Fibroblast of skin of left biceps (primary cell): ENCODE measurements at places on chromosomes 12 and 14.

- DNase-seq, result no peak
These were observed 354.5 kb downstream of the NUAK1 start for GRCh38 chr12:105783983-105784947.

DNA sequence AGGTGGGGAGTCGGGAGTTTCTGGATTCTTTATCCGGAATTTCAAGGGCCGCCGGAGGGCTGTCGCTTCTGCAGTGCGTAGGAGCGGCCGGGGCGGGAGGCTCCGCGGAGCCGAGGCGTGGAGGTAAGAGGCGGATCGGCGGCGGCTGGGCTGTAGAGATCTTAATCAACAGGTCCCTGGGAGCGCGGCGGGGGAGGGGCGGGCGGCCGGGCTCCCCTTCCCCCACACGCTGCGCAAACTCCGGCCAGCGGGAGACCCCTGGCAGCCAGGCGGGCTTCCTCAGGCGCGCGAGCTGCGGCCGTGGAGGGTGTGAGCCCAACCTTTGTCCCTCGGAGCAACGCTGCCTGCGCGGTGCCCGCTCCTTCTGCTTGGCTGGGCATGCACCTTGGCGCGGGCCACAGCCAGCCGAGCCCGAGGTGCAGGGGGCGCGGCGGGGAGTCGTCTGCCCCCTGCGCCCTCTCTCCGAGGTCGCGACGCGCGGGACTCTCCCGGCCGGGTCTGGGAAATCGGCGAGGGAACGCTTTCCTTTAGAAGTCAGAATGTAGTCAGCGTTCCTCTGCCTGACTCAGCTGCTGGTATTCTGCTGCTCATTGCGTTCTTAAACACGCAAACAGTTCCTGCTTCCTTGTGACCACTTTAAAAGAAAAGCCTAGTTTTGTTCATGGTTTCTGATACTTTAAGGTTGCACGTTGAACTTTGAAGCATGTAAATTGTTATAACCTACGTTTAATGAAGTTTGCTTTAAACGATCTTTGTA is at the start of gene PALS1:
Gene PALS1, plus strand, starts transcription at position 25 of the 757 bp plus-strand sequence. CDS start 37,736 bp downstream, outside the sequence.
- DNase-seq, result peak; percentile 33

DNA sequence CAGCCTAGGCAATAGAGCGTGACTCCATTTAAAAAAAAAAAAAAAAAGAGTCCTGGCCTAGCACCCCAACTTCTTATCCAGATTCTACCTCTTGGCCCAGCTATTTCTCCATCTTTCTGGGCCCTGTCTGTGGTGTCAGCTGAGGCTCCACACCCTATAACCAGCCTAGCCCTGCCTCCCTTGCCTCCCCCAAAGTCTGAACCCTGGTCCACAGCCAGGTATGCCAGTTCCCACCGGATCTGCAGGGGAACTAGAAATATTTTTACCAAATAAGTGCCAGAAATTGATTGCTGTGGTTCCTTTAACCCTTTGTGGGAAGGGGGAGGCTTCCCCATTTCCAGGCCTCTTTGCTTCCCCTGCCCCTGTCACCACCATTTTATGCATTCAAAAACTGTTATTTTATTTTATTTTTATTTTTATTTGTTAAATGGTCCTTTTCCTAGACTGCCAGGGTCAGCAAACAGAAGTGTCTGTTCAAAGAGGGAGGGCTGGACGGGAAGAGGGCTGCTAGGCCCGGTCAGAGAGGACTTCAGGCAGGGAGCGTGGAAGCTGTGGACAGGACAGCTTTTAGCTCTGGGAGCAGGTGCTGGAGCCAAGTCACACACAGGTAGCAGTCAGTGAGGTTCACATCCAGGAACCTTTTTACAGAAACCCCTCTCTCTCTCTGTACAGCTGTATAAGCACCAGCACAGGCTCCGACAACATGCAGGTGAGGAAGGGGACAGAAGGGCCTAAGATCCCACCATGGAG is 23.2 kb downstream of the TTC9 start:
- DNase-seq, result no peak

- peak; percentile 70 for DNase-seq
These were observed 59.3 kb upstream of the BDKRB2 start for GRCh38 chr14:96145116-96145864.

DNA sequence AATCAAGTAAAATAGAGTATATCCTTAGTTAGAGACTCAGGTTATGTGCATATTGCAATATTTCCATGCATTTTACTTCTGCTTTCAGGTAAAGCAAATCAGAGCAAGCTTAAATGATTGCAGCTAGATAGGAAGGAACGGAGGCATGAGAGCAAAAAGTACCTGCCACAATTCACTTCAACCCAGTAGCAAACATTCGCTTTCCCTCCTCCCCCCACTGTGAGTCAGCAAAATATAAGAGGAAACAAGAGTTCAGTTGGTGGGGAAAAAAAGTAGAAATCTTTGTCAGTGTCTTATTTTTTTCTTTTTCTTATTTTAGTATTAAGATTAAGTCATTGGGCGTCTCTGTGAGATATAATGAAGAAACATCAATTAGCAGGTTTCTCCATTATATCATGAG is 475.4 kb downstream of the NPAS3 start:
- DNase-seq, result no peak

DNA sequence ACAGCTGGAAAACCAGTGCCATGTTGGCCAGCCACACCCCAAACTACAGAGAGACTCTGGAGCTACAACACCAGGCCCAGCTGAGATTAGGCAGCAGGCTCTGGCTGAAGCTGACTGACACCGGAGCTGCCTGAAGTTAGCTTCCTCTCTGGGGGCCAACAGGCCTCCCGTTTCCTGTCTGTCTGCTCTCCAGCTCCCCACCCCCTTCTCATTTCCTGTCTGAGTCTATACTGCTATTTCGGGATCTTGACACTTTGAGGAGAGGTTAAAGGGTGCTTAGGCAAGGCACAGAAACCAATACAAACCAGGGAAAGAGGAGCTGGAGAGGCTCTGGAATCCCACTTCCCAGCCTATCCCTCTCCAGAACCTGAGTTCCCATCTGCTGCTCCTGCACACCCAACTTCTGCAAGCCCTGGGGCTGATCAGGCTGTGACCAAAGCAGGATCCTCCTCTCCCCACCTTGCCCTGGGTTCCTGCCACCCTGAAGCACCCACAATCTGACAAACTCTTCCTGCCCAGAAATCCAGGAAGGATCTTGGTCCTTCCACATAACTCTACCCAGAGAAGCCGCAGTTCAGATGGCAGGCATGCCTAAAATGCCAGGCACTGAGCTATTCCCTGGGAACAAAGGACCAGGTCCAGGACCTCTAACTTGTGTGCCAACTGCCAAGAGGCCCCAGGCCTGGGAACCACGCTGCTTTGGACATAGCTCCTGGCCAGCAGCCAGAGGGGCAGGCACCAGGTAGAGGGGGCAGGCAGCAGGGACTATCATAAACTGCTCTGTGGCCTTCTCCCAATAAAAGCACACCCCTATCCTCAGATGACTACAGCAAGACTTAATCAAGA is 39.9 kb downstream of the PRPF40B start:
- peak; percentile 68 for DNase-seq

GRCh38 chr12:94684416-94685142 is 34.2 kb upstream of the TMCC3 start:
- no peak for DNase-seq

- no peak for DNase-seq
These were observed 201.7 kb upstream of the FKBP4 start for GRCh38 chr12:2593045-2593444.

GRCh38 chr14:102071283-102071998 is 15.4 kb downstream of the HSP90AA1 start:
- DNase-seq, result peak; percentile 24

DNA sequence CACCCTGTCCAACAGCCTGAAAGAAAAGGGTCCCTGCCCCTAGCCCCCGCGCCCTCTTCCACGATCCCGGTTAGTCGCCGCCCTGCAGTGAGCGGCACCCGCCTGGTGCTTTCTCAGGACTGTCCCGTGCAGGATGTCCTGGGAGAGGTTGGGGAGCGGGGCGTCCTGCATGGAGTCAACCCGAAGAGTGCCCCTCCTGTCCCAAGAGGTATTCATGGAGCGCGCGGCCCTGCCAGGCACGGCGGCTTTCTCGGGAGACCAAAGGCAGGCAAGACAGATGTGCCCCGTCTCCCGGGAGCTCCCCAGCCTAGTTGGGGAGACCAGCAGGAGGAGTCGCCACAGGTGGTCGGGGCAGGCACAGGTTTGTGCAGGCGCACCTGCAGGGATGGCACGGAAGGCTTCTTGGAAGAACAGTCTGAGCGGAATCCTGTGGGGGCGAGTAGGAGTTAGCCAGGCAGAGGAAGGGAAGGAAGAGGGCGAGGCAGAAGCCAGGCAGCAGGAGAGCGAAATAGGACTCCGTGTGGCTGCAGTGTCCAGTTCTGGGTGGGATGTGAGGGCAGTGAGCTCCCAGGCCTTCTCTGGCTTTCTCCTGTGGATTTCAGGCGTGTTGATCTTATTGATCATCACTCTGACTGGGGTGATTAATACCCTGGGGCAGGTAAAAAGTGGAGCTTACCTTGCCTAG is 723 bp downstream of the SIVA1 start:
- no peak for DNase-seq

GRCh38 chr14:23478109-23478759 is 8.7 kb downstream of the NGDN start:
- DNase-seq, result peak; percentile 37

DNA sequence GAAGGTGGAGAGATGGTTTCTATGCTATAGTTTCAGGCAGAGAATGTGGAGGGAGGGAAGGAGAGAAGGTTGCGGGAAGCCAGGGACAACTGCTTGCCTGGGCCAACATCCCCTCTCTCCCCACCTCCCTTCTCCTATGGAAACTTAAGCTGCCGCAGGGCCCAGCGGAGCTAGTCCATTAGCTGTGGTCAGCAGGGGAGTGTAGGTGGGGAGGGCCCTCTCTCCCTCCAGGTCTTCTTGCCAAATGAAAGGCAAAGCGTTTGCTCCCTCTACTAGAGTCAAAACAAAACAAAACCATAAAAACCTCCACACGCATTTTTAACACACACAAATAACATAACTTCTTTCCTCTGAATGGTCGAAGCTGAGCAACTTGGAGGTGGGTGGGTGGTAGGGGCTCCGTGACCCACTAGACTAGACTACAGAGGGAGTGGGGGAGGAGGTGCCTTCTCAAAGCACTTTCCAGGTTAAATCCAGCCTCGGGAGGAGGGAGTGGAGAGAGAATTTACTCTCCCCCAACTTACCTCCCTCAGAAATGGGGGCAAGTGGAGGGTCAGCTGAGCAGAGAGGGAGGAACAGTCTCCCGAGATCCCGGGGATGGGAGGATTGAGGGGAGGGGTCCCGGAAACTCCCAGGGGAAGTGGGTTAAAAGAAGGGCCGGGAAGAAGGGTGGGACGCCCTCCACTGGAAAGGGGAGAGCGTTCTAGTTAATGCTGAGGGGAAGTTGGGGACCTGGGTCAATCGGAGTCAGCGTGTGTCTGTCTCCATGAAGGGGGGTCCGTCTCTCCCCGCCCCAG is 4.6 kb upstream of the CACNB3 start:
- DNase-seq, result no peak

DNA sequence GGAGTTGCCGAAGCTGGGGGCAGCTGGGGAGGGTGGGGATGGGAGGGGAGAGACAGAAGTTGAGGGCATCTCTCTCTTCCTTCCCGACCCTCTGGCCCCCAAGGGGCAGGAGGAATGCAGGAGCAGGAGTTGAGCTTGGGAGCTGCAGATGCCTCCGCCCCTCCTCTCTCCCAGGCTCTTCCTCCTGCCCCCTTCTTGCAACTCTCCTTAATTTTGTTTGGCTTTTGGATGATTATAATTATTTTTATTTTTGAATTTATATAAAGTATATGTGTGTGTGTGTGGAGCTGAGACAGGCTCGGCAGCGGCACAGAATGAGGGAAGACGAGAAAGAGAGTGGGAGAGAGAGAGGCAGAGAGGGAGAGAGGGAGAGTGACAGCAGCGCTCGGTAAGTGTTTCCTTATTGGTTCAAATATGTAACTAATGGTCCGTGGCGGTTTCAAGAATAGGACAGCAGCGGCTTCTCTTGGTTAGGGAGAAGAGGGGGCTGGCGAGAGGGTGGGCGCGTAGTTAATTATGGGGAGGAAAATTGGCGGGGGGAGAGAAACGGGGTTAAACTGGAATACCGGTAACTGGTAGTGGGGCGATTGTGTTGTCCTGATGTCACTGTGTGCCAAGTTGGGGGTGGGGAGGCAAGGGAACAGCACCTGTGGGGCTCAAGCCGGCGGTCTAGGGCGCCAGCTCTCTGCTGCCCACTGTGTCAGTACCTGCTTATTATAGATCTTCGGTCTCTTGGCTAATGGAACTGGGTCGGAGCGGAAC is 8.4 kb downstream of the HOXC8 start:
- DNase-seq, result no peak

GRCh38 chr14:37078131-37078530 is 94.3 kb downstream of the SLC25A21 start:
- no peak for DNase-seq

GRCh38 chr12:32896432-32897280 is at the start of gene PKP2:
PKP2 (minus strand) TSS chr12:32896777; CDS start chr12:32896731, 46 bp downstream.
- no peak for DNase-seq

DNA sequence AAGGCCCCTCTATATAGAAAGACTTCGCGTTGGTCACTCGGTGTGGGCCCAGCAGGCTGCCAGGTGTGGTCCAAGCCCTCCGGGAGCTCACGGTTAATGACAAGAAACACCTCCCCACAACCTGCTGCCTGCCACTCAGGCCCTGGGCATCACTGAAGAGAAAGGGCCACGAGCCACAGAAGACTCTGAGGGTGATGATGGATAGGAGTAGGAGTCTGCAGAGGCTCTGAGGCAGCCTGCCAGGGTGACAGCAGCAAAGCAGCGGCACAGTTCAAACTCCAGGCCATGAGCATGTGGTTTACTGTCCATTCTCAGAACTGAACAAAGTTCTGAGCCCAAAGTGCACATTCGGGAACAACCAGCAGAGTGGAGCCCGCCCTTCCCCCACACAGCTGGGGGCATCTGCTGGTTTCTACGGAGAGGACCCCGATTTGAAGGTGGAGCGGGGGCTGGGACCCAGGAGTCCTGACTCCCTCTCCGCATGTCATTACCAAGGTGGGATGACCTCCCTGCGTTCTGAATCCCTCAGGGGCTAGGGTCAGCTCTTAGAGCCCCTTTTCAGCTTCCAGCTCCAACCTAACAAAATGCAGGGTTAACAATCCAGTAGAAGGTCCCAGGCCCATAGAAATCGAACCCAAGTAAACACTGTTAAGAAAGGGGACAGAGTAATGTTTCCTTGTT is 65.8 kb downstream of the VWF start:
- no peak for DNase-seq

DNA sequence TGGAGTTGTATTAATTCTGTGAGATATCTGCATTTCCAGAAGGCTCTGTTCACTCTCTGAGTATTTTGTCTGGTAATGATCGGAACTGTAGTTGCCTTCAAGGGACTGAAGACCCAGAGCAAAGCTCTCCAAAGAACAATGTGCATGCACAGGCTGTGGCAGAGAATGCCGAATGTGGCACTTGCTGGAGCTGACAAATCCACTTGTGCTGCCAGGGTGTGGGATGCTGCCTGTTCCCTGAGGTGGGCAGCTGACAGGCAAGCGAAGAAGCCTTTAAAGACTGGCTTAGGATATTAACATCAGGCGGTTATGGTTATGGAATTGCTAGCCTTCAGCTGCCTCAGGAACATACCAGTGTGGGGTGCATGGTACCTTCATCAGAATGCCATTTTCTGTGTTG is 419.9 kb upstream of the ATP2B1 start:
- DNase-seq, result no peak

- no peak for DNase-seq
These were observed 4.2 kb downstream of the GSG1 start for GRCh38 chr12:13099066-13099843.
